ENCODE measurements at places on chromosomes 2 and 18.

- DNase-seq, result no peak
Measured at GRCh38 chr2:154995361-154995760, 296.9 kb downstream of the KCNJ3 start.

DNA sequence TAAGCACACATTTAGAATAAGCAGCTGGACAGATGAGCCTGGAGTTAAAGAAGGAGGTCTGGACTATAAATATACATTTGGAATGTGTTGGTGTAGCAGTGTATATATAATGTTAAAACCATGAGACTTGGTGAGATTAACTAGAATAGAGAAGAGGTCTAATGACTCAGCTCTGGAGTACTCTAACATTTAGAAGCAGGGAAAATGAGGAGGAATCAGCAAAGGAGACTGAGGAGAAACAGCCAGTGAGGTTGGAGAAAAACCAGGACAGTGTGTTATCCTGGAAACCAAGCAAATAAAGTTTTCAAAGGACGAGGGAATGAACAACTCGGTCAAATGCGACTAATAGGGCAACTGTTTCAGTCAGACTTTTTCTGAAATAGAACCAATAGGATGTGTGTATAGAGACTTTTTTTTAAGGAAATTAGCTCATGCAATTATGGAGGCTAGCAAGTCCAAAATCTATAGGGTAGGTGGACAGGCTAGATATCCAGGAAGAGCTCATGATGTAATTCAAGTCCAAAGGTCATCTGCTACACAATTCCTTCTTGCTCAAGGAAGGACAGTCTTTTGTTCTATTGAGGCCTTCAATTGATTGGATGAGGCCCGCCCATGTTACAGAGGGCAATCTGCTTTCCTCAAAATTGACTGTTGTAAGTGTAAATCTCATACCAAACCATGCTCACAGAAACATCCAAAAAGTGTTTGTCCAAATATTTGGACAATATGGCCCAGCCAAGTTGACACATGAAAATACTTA lies 10.8 kb upstream of the SESTD1 start:
- DNase-seq, result no peak

DNA sequence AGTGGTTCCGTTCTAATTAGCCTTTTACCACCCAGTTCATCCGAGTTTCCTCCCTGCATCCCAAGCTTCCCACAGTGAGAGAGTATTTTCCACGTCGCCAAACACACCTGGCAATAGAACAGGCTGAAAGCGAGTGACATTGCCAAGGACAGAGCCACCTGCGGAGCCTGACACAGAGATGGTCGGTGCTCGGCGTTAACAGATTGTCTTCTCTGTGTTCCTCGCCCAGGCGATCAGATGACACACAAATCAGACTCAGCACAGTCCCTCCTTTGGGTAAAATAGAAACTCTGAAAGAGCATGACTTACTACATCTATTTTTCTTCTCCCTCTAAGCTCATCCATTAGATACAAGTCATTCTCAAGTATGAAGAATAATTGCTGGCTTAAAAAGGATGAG lies 107.7 kb downstream of the CD226 start:
- DNase-seq, result no peak

DNA sequence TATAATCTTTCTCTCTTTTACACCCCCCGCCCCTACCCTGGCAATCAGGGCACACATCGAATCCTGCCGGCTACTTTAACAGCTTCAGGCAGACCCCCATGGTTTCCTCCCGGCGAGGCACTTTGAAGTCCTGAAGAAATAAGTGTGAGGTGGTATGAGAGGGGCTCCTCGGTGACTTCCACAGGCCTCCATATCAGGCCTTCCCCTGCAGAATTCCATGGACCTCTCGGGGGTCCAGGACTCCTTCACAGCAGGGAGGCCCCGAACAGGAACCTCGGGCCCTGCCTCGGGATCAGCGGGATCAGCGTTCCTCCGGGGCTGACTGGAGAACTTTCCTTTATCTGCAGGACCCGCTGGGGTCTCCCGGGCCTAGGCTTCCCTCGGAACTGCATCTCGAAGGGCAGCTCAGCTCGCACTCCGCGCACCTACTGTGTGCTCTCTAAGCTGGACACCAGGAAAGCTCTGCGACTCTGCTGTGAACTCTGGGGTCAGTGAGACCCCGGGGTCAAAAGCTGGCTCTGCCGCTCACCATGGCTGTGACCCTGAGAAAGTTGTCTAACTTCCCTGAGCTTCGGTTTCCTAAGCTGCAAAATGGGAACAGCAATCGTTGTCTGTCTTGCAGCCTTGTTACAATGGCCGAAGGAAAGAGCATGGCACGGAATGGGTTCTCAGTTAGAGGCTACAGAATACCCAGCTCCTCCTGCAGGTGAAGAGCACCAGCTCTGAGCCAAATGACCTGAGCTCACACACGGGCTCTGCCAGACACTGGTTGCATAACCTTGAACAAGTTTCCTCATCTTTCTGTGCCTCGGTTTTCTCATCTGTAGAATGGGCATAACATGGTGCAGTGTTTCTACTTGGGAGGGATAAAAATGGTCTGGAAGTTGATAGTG lies 97.4 kb upstream of the ID2 start:
- peak; percentile 47 for DNase-seq

DNA sequence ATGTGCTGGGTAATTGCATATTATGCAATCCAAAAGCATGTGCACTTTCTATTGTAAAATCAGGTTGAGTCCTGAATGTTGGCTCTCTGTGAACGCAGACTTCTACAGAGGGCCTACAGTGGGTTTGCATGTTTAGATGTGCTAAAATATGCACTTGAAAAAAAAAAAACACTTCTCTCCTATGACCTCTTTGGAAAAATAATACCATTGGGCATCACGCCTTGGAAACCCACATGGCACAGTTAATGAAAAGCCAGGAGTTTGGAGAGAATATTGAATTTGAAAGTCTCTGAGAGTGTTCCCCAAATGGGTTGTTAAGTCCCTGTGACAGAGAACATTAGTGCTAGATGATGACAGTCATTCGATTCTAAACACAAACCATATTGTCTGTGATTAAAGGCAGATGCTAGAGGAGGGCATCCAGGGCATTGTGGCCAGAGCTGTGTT lies 710.4 kb upstream of the PIK3C3 start:
- no peak for DNase-seq

DNA sequence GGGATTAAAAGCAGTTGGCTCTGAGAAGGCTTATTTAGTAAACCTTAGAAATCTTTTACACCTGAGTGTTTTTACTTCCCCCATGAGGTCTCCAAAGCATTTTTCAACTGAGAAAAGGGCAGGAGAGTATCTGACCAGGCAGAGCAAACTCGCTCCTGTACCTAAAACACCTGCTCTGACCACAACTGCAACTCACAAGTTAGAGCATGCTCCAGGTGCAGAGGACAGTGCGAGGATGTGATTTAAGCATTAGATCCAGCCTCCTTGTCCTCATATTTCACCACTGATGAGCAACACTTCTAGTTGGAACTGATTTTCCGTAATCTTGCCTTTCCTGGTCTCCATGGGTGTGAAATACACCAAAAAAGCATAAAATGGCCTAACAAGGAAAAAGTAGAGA lies 34.5 kb upstream of the TBC1D8 start:
- DNase-seq, result no peak

GRCh38 chr2:165793779-165794535 lies at the start of gene GALNT3:
Gene GALNT3 (minus strand): TSS chr2:165794247. CDS start chr2:165770700, 23,547 bp downstream.
- DNase-seq, result peak; percentile 73

GRCh38 chr18:71212222-71212621 lies 923.4 kb downstream of the SOCS6 start:
- DNase-seq, result no peak

All from activated CD8-positive, alpha-beta memory T cell treated with anti-CD3 and anti-CD28 coated beads, Interleukin-2, amount 50 U/mL, for 48 hours (primary cell).